ENCODE measurements at places on chromosomes 7 and 10.

GRCh38 chr7:28536259-28536658, 123.9 kb downstream of the CREB5 start:
- DNase-seq: no peak

DNA sequence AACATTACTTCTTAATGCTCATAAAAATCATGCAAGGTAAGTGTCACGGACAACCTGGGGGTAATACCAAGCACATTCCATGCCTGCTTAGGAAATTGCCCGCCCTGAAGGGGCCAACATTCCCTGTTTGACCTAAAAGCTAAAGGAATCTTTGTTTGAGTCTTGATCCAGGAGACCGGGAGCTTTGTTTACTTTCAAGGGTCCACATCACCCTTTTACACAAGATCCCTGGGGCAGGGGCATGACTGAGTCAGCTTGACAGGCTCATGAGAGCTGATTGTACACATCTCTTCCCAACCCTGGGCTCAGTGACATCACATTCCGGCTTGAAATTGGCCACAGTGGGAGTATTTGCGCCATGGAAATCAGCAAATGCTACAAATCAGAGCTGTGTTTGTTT, 248.1 kb upstream of the HABP2 start:
- no peak for DNase-seq

GRCh38 chr10:19891429-19891828, 75.2 kb downstream of the PLXDC2 start:
- DNase-seq: no peak

DNA sequence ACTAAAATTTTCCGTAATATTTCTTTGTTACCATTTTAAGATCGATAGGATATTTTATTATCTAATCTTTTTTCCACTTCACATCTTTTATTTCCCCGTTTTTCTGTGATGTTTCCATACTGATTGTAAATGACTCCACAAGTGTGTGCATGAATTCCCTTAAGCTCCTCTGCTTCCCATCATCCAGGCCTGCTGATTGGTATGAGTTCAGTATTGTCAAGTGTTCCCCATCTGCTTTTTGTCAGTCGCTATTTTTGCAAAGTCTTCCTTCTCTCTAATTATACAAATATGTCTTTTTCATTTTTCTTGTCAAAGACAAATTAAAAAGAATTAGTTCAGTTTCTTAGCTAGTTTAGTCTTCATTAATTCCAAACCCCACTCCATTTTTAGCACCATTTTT, 184.7 kb downstream of the EXOC4 start:
- DNase-seq: no peak

GRCh38 chr7:139916717-139917395, 87.8 kb downstream of the TBXAS1 start:
- no peak for DNase-seq
